NCI-H524 (cell line): ENCODE measurements at places on chromosomes 16 and 17.

DNA sequence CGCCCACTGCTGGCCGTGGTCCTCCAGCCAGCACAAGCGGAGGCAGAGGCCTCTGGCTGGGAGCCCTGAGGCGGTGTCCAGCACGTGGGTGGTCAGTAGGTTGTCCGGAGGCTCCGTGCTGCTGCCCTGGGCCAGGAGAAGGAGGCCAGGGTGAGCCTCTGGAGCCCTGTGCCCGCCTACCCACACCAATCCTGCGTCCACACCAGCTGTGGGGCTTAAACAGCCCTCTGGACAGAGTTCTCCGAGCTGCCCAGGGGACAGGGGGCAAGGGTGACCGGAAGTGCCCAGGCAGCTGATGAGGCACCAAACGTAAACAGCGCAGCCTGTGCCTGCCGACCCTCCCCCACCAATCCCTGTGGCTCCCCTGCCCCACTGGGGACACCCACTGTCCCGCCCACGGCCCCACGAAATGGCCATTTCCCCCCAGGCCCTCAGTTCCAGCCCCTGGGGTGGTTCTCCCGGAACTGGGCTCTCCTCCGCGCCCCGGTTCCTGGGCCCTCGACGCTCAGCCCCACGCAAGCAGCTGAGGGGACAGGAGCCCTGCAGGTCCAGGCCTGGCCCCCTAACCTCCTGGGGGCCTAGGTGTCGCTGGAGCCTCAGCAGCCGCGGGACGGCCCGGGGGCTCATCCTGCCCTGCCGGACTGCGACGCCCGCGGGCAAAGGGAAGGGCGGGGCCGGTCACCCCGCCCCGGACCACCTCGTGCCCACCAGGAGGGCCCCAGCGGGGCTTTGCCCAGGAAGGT, 27.9 kb upstream of the DBNDD1 start:
- DNase-seq, result no peak

DNA sequence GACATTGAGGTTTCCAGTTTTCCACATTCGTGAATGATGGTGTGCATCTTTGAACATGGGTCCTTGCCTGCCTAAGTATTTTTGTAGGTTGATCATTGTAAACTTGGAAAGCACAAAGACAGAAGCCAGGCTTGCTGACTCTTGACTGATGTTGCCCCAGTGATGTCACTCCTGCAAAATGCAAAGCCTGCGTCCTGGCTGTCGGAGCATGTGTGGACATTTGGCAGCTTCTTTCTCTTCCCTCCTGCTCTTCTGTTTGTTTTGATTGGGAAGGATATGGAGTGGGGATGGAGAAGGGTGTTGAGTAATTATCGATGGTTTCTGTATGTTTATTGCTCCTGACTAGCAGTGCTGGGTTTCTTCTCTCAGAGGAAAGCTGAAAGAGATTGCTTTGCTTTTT, 3.2 kb downstream of the NDE1 start:
- DNase-seq, result no peak

- no peak for DNase-seq
Measured at GRCh38 chr17:30332057-30332542, 1.8 kb downstream of the TMIGD1 start.

DNA sequence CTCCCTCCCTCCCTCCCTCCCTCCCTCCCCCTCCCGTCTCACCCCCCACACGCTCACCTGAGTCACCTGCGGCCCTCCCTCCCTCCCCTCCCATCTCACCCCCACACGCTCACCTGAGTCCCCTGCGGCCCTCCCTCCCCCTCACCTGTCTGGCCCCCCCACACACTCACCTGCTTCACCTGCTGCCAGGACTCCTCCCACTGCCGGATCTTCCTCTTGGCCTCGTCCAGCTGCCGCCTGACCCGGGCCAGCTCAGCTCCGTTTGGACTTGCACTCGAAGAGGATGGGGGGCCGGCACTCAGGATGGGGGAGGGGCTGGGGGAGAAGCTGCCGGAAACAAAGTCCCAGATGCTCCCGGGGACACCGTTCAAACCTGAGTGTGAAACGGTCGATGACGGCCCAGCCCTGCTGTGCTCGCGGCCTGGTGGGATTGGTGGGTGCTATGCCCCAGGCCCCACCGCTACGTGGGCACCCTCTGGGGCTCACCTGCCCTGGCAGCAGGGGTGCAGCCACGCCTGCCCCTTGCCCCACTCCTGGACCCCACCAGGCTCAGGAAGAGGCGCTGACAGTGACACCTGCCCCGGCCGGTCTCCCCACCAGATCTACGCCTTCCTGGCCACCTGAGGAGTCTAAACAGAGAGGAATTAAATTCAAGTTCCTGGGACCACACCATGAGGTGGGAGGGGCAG, 15.9 kb downstream of the GNPTG start:
- no peak for DNase-seq

DNA sequence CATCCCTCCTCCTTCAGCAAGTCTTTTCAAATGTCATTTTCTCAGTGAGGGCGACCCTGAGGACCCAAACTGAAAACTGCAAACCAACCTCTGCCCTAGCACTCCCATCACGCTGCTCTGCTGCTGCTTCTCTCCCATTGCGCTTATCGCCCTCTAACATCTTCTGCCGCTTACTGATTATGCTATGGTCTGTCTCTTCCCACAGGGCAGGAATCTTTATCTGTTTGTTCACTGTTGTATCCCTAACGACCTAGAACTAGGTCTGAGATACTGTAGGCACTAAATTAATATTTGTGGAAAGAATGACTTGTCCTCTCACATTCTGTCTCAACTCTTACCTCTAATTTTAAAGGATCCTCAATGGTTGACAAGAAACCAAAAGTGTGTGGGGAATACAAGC, 12.5 kb downstream of the ZSCAN32 start:
- no peak for DNase-seq

DNA sequence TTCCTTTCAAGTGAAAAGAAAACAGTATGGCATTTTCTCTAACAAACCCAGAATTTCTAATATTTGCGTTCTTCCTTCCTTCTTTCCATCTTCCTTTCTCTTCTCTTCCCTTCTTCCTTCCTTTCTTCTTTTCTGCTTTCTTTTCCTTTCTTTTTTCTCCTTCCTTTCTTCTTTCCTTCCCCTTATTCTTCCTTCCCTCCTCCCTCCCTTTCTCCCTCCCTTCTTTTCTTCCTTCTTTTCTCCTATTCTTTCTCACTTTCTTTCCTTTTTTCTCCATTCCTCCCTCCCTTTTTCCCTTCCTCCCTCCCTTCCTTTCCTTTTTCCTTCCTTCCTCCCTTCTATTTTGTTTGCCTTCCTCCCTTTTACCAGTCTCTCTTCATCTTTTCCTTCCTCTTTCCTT, 194.8 kb downstream of the SHCBP1 start:
- no peak for DNase-seq

DNA sequence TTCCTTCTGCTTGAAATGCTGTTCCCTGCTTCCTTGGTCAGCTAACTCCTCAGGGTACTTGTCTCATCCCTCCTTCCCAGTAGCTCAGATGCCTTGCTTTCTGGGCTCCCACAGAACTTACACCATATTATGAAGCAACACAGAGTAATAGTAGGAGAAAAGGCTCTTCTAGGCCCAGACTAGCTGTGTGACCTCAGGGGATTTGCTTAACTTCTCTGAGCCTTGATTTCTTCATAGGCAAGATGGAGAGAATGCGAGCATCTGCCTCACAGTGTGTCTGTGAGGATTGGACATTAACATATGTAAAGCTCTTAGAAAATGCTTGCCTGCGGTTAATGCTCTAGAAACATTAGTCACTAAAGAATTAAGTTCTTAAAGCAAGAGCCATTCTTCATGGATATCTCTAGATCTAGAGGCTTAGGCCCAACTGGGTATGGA, 22.3 kb upstream of the PECAM1 start:
- DNase-seq, result no peak

GRCh38 chr17:70370816-70371215, 201.5 kb downstream of the KCNJ2 start:
- no peak for DNase-seq

DNA sequence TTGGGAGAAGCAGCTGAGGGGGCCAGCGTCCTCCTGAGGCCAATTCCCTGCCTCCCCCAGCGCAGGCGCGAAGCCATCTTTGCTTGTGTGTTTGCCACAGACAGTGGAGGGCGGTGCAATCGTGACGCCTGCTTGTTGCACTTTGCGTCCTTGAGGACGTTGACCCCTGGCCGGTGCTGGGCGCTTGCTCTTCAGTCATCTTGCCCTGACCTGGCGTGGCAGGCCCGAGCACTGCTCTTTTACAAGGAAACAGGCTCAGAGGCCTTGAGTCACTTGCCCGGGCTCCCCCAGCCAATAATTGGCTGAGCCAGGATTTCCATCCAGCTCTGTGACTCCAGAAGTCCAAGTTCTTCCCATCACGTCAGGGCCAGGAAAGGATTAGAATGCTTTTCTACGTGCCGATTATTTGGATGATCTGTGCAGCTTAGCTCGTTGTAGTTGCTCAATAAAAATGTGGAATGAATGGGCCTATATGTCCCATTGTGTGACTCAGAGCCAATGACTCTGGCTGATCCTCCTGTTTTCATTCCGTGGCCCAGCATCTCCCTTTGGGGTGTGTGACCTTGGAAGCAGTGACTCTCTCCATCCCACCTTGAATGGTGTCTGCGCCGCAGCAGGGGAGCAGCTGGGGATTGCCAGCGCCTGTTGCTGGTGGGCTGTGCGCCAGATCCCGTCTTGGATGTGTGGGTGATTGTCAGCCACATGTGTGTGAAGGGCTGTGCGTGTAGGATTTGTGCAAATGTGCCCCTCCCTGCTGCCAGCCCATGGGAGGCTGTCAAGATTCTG, 214.1 kb downstream of the SEC14L1 start:
- no peak for DNase-seq

- peak; percentile 8 for DNase-seq
Measured at GRCh38 chr16:10086620-10087019, 95.6 kb downstream of the GRIN2A start.

GRCh38 chr17:6380915-6381438, 53.9 kb downstream of the AIPL1 start:
- no peak for DNase-seq

DNA sequence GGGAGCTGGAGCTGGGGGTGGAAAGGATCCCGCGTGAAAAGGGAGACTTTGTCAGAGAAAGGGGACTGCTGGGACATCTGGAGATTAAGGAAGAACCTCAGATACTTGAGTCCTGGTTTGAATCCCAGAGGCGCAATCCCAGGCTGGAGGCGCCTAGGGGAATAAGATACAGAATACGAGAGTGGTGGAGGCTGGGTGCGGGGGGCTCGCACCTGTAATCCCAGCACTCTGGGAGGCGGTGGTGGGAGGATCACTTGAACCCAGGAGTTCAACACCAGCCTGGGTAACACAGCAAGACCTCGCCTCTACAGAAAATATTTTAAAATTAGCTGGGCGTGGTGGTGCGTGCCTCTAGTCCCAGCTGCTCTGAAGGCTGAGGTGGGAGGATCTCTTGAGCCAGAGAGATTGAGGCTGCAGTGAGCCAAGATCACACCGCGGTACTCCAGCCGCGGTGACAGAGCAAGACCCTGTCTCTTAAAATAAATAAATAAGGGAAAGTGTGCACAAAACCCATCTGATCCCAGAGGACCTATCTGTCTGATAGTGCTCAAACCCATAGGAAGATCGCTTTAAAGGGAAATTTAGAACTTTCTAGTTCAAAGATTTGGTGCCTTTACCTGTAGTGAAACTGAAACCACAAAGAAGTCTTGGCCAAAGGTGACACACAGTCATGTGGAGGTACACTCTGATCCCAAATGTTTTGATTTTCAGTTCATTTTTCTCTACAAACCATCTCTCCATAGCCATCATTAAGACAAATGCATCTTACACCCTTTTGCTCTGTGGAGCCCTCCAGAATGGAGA, 617 bp upstream of the SCRN2 start:
- no peak for DNase-seq

DNA sequence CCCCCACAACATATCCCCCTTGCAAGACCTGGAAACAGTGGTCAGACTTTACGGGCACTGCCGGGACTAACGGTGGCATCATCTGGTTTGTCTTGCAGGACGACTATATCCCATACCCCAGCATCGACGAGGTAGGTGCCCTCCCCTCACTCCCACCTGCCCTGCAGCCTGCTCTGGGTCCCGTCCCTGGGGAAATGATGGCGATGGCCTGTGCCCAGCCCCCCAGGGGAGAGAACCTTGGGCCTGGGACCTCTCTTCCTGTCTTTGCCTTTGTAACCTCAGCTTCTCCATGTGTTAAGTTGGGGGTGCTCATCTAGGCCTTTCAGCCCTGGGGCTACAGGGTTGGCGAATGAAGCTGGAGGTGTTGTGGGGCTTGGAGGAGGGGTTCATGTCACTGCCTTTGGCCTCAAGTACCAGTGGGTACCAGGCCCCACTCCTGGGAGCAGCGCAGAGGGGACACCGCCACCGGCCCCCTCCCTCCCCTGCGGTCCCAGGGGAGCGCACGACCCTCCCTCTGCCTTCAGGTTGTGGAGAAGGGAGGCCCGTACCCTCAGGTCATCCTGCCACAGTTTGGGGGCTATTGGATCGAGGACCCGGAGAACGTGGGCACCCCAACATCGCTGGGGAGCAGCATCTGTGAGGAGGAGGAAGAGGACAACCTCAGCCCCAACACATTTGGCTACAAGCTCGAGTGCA, 99.9 kb downstream of the OR1D5 start:
- DNase-seq, result no peak

- DNase-seq, result no peak
Measured at GRCh38 chr17:17232303-17232621, 4.7 kb downstream of the FLCN start.

- peak; percentile 83 for DNase-seq
Measured at GRCh38 chr16:11297492-11298142, 16.5 kb upstream of the PRM1 start.

DNA sequence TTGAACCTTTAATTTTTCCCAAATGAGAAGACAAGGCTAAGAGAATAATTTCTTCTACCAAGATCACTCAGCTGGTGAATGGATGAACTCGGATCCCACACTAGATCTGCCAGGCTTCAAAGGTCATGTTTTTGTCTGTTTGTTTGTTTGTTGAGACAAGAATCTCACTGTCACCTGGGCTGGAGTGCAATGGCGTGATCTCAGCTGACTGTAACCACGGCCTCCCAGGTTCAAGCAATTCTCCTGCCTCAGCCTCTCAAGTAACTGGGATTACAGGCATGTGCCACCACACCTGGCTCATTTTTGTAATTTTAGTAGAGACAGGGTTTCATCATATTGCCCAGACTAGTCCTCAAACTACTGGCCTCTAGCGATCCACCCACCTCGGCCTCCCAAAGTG, 6.6 kb downstream of the ZNF19 start:
- DNase-seq, result no peak

GRCh38 chr16:86512301-86512859, 2.1 kb downstream of the FOXF1 start:
- no peak for DNase-seq

DNA sequence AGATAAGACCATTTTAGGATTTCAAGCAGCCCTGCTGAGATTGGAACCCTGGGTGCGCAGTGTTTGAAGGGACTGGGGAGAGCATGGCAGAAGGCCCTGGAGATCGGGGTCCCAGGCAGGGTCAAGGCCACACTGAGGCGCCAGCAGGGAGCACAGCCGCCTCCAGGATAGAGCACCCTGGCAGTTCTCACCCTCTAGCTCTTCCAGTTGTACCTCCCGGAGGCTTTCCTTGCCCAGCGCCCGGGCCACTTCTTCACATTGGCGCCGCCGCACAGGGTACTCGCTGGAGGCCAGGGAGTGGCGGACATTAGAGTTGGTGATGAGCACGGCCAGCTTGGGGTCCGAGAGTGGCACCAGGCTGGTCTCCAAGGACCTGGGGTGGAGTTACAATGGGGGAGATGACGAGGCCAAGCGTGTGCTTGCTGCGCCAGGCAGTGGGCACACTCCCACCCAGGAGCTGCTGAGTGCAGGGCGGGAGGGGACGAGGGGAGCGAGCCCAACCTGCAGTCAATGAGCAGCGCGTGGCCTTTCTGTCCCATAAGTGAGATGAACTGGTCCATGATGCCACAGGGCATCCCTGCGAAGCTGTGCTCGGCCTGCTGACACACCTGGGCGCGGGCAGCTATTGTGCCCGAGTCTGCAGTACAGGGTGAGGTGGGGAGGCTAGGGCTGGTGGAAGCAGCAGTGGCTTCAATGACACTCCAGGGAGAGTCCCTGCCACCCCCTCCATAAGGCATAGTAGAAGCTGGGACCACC, 2.3 kb downstream of the GALK1 start:
- DNase-seq, result no peak
